ENCODE measurements at places on chromosomes 4 and X.

DNA sequence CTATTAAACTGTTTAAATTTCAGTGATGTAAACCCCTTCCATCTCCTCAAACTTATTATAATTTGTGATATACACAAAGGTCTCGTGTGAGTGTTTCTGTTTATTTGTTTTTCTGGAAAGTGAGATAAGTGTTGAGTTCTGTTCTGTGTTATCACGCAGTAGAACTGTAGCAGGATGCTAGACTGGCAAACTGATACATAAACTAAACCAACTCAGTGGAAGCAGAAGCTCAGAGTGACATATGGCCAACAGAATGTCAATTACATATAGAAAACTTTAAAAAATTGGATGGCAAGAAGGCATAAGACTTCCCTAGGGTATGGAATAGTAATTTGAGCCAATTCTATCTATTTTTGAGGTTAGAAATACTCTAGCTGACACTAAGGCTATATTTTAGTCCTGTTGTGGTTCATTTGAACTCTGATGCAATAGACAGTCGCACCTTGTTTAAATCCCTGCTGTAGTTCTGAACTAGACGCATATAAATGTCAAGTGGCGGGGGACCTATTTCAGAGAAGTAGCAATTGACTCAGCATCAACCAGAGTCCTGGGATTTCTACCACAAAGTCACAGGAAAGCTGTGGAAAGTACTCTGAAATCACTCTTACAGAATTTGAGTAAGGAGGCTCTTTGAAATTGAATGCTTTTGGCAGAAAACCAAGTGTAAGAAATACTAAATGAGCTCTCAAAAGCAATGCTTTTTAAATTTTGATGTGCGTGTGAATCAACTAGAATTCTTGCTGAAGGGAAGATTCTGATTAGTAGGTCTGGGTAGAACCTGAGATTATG, 294.4 kb downstream of the INPP4B start:
- DNase-seq: no peak

- no peak for DNase-seq
Measured at GRCh38 chrX:13752646-13753045, 18.1 kb downstream of the OFD1 start.

- DNase-seq: no peak
Measured at GRCh38 chr4:163271555-163272127, 60.8 kb downstream of the NPY1R start.

DNA sequence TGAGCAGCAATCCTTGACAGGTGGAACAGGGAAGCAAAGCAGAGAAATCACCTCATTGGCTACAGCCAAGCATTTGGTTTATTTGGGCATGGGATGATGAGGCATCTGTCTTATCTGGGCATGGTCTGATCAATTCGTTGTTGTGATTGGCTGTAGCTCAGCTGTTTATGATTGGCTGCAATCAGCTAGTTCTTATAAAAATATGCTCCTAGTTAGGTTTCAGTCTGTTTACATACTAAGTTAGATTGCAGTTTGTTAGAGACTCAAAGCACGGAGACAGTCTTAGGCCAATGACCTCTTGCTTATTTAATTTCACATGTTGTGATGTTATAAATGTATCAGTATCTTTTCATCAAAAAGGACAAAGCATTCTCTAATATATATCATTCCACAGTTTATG, 312.0 kb downstream of the PDGFC start:
- no peak for DNase-seq

DNA sequence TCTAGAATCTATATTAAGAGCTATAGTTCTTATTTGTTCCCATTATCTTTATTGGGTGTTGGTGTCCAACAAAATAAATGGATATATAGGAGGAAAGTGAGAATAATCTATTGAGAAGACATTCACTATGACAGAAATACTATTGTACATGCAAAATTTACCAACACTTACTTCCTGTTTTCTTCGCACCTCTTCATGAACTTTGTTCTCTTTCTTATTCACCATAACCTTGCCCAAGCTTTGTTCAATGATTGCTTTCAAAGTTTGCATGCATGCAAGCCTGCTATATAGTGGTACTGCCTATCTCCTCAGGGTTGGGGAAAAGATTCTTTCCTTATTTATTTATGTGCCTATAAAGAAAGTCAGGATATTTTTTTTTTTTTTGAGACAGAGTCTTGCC, 176.4 kb upstream of the JADE1 start:
- DNase-seq: no peak

DNA sequence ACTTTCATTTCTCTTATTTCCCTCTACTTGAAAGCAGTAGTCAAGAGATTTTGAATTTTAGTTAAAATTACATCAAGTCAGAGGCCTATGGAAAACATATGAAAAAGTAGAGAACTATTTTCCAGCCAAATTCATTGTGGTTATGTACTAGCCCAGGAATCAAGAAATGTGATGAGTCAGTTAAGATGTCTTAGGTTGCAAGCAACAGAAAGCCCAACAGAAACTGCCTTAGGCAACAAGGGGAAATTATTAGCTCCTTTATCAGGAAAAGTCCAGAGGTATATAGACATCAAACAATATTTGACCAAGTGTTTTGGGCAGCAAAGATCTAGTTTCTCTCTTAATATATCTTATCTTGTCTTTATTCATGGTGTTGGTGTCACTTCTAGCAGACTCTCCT, 37.8 kb upstream of the FRMD7 start:
- no peak for DNase-seq

DNA sequence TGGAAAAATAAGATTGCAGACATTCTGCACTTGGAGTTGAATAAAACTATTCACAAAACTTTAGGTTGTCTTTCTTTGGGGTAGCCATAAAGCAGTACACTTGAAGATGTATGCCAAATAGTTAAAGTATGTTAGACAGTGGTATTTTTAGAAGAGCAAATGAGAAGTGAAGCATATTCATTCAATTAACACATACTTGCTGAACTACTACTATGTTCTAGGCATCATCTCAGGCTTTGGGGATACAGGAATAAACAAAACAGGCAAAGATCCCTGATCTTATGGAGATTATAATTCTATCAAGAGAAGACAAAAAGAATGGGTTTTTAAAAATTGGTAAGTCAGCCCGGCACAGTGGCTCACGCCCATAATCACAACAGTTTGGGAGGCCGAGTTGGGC, 29.0 kb downstream of the RBMX start:
- no peak for DNase-seq

DNA sequence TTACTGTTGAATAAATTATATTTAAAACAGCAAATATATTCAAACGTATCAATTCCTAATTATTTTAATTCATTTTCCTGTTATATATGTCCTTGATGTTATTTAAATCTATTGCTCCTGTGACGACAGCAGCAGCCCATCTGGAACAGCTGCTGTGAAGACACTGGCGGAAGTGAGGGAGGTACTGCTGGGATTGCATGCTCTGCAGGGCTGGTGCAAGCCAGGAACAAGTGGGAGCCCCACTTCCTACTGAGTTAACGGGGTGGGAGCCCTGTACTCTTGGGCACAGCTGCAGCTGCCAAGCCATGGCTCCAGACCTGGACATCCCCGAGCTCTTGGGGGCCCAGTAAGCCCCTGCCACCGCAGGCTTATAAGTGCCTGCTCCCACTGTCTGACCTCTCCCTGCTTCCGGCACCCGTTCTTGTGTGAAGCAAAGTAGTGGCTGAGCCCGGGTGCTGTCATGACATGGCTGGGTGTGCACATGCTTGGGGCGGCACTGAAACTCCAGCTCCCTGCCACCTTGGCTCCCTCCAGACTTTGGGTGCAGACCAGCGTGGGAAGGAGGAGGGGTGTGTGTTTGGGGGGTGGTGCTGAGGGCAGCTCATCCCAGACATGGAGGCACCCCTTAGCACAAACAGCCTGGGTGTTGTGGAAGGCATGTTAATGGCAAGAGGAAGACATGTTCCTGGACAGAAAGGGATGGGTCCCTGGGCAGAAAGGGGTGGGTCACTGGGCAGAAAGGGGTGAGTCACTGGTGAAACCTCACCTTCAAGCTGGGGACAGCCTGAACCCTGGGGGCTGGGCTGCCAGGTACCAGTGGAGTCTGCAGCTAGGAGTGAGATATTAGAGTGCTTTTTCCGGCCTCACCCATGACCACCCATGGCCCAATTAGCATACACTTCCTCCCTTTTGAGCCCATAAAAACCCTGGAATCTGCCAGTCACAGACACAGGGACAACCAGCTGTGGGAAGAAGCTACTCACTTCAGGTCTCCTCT, 1981.3 kb upstream of the IGFBP7 start:
- no peak for DNase-seq

- no peak for DNase-seq
Measured at GRCh38 chrX:431056-431455, 44.3 kb upstream of the PPP2R3B start.

DNA sequence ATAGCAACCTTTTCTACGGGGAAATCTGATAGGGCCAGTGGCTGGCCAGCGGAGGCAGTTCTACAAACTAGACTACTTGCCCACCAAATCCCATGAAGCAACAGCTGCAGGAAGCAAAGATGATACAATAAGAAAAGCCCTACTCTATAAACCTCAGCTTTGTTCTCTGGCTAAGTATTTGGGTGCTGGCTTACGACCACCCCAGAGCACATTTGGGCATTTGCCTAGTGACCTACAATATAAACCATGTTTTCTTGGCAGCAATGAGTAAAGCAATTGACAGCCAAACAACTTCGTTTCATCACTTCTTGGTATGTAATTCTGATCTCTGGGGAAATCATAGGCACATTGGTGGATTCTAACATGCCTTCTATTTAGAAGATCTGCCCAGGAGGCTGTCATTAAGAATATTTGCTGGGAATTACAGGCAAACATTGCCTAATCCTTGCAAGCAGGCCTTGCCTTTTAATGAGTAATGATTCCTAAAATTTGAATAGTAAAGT, 7.5 kb upstream of the LHFPL1 start:
- DNase-seq: no peak

Data from HuH-7 (cell line).